Large intestine (tissue), 12 donors: ENCODE measurements at places on chromosomes 3 and 15.
A peak's percentile ranks its signal among the peaks of the same experiment; 100 is the strongest.

DNA sequence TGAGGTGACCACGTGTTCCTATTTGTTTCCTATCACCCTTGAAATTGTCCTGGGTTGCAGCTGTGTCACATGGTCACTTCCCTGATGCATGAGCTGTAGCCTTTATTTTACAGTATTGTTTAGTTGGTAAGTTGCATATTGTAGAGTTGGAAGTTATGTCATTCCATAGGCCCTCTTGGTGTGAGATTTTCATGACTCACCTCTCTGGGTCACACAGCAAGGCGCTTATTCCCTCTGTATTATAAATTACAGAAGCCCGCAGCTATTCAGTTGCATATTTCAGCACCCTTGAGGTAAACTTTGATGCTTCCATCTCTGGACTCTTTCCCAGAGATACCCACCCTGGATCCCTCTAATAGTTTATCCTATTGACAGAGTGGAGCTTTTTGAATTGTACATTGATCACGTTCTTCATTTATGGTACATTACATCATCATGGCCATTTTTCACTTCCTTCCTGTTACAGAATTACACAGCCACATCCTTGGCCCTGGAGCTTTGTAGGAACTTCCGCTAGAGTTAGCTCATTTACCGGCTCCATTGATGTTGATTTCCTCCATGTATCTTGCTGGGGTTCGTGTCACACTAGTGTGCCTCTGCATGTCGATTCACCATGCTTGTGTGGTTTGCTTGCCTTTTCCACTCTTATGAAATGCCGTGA lies 543.1 kb upstream of the RGMA start:
- no peak overlapping the region for H3K4me3 ChIP-seq
- H3K27me3 ChIP-seq, result no peaks in the 10 kb centered on the region
- no peak overlapping the region for H3K27ac ChIP-seq
- H3K36me3 ChIP-seq, result no peaks in the 10 kb centered on the region
- no peaks in the 10 kb centered on the region for H3K4me1 ChIP-seq
- no peak for DNase-seq

DNA sequence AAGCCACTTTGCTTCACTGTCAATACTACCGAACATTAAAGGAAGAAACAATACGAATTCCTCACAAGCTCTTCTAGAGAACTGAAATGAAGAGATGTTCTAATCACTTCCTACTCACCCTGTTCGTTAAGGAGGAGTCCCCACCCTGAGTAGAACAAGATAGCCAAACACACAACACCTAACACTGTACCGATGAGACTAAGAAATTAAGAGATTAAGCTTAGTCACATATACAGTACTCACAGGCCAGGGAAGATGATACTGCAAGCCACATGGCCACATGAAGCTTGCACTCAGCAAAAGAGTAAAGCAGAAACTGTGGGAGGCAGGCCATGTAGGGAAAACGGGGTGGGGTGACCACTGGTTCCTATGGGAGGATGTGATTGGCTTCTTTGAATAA lies 48.0 kb downstream of the CGGBP1 start:
- no peak overlapping the region for H3K4me3 ChIP-seq
- no peaks in the 10 kb centered on the region for H3K27me3 ChIP-seq
- H3K36me3 ChIP-seq, result no peaks in the 10 kb centered on the region
- no peak overlapping the region for H3K27ac ChIP-seq
- H3K4me1 ChIP-seq, result no peaks in the 10 kb centered on the region

DNA sequence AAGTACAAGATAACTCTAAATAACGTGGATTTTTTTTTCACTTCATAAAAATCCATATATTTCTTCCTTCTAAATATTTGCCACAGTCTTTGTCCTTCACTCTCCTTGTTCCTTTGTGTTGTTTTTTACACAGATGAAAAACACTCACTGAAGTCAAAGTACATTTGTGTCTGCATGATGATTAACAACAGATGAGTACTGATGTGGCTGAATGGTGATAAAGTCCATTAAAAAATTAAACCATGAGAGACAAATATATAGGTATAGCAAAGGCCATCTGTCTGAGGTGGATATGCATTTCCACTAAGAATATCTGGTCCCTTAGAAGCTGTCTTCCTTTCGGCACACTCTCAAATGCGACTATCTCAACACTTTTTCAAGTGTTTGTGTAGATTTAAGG lies 317.5 kb upstream of the MCTP2 start:
- H3K36me3 ChIP-seq, result no peaks in the 10 kb centered on the region
- no peak for DNase-seq
- H3K4me1 ChIP-seq, result no peaks in the 10 kb centered on the region
- no peak overlapping the region for H3K4me3 ChIP-seq
- H3K27me3 ChIP-seq, result no peaks in the 10 kb centered on the region
- H3K27ac ChIP-seq, result no peak overlapping the region

GRCh38 chr3:177827511-177828207 lies 630.4 kb upstream of the TBL1XR1 start:
- H3K27ac ChIP-seq, result peak overlapping the region; percentile 39
- no peaks in the 10 kb centered on the region for H3K27me3 ChIP-seq
- peaks cover 24% of the 10 kb centered on the region for H3K4me1 ChIP-seq
- peak; percentile 81 for DNase-seq
- H3K4me3 ChIP-seq, result no peak overlapping the region

- no peak overlapping the region for H3K4me3 ChIP-seq
- H3K27ac ChIP-seq, result no peak overlapping the region
- no peaks in the 10 kb centered on the region for H3K4me1 ChIP-seq
- no peak for DNase-seq
- no peaks in the 10 kb centered on the region for H3K27me3 ChIP-seq
- H3K36me3 ChIP-seq, result no peaks in the 10 kb centered on the region
Observed at GRCh38 chr3:18190646-18191045, 234.5 kb downstream of the SATB1 start.

GRCh38 chr3:107579371-107579770 lies 56.6 kb downstream of the BBX start:
- no peak overlapping the region for H3K27ac ChIP-seq
- H3K4me3 ChIP-seq, result no peak overlapping the region
- DNase-seq, result no peak
- no peaks in the 10 kb centered on the region for H3K36me3 ChIP-seq
- H3K4me1 ChIP-seq, result no peaks in the 10 kb centered on the region

DNA sequence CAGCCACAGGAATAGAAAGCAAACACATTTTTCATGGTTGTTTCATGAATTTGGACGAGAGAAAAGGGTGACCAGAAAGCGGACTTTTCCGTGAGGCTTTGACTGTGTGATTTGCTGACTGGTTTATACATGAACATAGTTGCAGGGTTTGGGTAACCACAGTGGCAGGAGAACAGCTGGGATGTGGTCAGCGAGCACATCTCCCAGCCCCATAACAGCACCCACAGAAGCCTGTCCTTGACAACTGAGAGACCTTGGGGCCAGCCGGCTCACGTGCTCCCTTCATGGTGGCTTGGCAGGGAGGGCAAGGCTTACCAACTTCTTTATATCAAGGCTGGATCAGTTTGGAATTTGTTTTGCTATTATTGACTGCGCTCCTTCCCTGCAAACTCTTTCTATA lies 13.2 kb upstream of the RGMA start:
- H3K4me1 ChIP-seq, result no peaks in the 10 kb centered on the region
- H3K27me3 ChIP-seq, result peaks cover 5% of the 10 kb centered on the region
- no peak overlapping the region for H3K27ac ChIP-seq

DNA sequence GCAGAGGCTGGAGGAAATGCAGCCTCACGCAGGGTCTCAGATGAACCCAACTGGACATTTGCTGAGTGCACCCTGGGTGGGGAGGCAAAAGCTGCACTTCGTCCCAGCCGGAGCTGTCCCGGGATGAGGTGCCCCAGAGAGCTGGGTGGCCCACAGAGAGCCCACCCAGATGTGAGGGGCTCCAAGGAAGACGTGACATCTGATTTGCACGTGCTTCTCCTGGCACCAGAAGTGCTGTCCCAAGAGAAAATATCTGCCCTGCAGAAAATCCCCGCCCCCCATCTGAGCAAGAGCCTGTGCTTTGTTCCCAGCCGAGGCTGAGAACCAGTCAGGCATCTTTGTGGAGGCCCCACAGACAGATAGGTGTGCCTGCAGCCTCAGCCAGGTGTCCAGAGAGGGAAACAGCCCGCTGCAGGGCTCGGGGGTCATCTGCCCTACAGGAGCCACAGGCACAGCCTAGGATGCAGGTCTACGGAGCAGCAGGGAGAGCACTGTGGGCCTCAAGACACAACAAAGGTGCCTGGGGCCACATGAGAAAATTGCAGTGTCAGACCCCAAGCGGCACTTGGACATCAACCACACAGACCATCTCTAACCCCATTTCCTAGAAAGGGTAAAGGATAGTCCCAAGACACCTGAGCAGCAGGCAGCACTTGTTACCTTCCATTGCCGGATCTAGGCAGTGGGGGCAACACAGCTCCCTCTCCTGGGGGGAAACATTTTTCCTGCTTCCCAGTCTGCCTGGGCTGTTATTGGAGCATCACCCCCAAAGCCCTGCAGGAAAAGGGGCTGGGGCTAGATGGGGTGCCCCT lies 5.8 kb downstream of the TMIE start:
- peaks cover 20% of the 10 kb centered on the region for H3K4me1 ChIP-seq
- DNase-seq, result no peak
- H3K27ac ChIP-seq, result no peak overlapping the region
- H3K4me3 ChIP-seq, result no peak overlapping the region
- H3K36me3 ChIP-seq, result no peaks in the 10 kb centered on the region

DNA sequence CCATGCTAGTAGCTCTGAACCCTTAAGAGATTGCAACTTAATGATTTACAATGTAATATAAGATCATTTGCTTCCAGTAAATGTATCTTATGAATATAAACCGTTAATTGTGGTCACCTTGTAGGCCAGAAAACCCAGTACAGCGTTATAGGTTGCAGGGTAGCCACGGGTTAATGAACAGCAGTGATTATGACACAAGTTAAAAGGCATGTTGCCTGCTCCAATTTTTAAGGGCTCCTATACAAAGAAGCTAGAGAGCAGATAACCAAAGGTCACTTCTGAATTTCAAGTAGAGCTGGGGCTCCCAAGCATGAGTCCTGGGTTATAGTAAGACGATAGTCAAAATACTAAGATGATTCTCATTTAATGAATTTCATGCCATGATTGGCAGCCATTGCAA lies 13.5 kb downstream of the GUCA1C start:
- no peaks in the 10 kb centered on the region for H3K36me3 ChIP-seq
- no peak overlapping the region for H3K4me3 ChIP-seq
- DNase-seq, result no peak

DNA sequence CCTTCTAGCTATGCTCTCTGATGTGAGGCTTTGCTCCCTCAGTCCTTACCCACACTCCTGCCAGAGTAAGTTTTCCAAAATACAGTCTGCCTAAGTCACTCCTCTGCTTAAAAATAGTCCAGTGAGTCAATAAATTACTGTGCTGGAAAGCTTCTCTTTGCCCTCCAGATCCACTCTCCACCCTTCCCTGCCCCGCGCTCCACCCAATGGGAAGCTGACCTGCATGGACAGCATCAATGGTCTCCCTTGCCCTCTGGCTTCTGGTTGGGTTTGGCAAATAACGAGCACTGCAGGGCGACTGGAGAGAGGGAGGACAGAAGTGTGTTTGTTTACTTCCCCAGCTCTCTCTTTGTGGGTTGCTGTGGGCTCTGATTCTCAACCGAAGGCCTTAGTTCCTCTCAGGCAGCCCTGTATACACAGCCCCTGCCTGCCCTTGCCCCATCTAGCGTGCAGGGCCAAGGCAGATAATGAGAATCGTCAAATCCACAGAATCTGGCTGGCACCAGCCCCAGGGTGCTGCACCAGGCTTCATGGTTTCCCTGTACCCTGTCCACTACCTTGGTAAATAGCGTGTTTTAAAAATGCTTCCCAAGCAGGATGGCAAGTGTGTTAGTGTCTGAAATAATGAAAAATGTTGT lies 110.4 kb downstream of the ADAMTSL3 start:
- H3K4me1 ChIP-seq, result no peaks in the 10 kb centered on the region
- no peak overlapping the region for H3K4me3 ChIP-seq
- H3K27me3 ChIP-seq, result no peaks in the 10 kb centered on the region
- no peaks in the 10 kb centered on the region for H3K36me3 ChIP-seq

- no peaks in the 10 kb centered on the region for H3K27me3 ChIP-seq
- no peak overlapping the region for H3K4me3 ChIP-seq
- H3K4me1 ChIP-seq, result no peaks in the 10 kb centered on the region
- no peak for DNase-seq
- H3K36me3 ChIP-seq, result no peaks in the 10 kb centered on the region
Observed at GRCh38 chr3:153319705-153320554, 157.9 kb downstream of the RAP2B start.

DNA sequence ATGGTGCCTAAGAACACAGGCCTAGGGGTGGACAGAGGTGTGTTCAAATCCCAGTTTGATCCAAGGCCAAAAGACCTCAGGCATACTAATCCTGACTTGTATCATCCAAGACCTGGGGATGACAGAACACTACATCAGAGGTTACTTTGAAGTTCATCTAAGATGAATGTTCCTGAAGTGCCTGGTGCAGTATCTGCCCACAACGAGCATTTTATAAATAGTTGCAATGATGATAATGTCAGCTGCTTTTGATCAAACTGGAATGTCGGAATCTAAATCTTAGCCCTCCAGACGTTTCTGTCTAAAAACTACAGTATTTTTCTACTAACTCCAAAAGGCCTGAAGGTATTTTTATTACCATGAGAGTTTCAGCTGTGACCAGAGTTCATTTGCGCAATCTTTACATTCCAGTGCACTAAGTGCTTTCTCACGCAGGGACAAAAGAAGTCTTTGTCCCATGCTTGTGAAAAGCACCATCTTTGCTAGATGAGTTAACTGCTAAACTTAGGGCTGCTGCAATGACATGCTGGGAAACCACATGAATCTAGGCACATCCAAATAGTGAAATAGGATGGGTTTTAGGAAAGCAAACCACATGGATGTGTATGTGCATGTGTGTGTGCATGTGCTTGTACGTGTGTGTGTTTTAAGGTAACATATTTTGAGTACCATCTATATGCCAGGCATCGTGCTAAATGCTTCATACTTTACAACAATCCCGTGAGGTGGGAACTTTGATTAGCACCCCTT lies 18.1 kb downstream of the ANXA2 start:
- DNase-seq, result peak; percentile 90
- H3K27me3 ChIP-seq, result no peaks in the 10 kb centered on the region
- H3K4me3 ChIP-seq, result no peak overlapping the region

- H3K4me1 ChIP-seq, result peaks cover 37% of the 10 kb centered on the region
- H3K27ac ChIP-seq, result no peak overlapping the region
- no peak overlapping the region for H3K4me3 ChIP-seq
- no peaks in the 10 kb centered on the region for H3K27me3 ChIP-seq
- DNase-seq, result peak; percentile 40
Observed at GRCh38 chr3:194080436-194080835, 55.5 kb upstream of the HES1 start.

- no peak for DNase-seq
- no peak overlapping the region for H3K27ac ChIP-seq
- no peaks in the 10 kb centered on the region for H3K27me3 ChIP-seq
- peaks cover 58% of the 10 kb centered on the region for H3K36me3 ChIP-seq
Observed at GRCh38 chr15:90090226-90090848, 11.9 kb downstream of the IDH2 start.

- H3K27ac ChIP-seq, result no peak overlapping the region
- H3K27me3 ChIP-seq, result no peaks in the 10 kb centered on the region
- no peaks in the 10 kb centered on the region for H3K36me3 ChIP-seq
- H3K4me1 ChIP-seq, result no peaks in the 10 kb centered on the region
- H3K4me3 ChIP-seq, result no peak overlapping the region
Observed at GRCh38 chr3:190912736-190913135, 50.2 kb upstream of the GMNC start.

GRCh38 chr3:102394517-102394916 lies 40.3 kb upstream of the ZPLD1 start:
- no peak overlapping the region for H3K4me3 ChIP-seq
- H3K27ac ChIP-seq, result no peak overlapping the region
- no peaks in the 10 kb centered on the region for H3K4me1 ChIP-seq
- no peaks in the 10 kb centered on the region for H3K36me3 ChIP-seq
